ENCODE measurements at places on chromosomes 3 and 15.

GRCh38 chr3:150068440-150069153, 97.9 kb upstream of the PFN2 start:
- no peak for DNase-seq

DNA sequence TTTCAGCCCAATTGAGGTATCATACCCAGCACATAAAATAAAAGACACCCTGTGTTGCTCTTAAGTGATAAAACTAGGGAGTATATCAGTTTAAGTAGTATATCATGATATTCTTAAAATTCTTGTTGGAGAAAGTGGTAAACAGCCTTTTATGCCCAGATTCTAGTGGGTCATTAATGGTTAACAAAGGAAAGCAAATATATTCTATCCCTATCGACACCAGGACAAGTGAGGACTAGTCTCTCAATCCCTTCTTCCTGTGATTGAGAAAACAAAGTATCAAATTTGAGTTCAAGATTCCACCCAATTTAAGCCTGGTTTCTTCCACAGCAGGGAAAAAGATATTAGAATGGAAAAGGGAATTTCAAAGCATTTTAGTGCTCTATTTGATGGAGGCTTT, 142.4 kb upstream of the IL12A start:
- DNase-seq = no peak

- no peak for DNase-seq
Observed at GRCh38 chr3:116445311-116445841, at the start of gene LSAMP. Gene LSAMP (minus strand): TSS chr3:116445487.

DNA sequence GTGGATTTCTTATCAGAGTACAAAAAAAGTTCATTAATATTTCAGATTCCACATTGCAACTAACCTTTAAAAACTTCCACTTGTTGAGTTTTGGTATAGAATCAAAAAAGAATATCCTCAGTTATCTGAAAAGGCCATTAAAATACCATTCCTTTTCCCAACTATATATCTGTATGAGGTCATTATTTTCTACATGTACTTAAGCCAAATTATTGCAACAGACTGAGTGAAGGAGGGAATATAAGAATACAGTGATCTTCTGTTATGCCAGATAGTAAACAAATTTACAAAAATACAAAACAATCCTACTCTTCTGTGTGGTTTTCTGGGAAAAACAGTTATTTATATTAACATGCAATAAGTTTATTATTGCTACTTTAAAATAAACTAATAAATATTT, 5.7 kb upstream of the GANC start:
- no peak for DNase-seq

DNA sequence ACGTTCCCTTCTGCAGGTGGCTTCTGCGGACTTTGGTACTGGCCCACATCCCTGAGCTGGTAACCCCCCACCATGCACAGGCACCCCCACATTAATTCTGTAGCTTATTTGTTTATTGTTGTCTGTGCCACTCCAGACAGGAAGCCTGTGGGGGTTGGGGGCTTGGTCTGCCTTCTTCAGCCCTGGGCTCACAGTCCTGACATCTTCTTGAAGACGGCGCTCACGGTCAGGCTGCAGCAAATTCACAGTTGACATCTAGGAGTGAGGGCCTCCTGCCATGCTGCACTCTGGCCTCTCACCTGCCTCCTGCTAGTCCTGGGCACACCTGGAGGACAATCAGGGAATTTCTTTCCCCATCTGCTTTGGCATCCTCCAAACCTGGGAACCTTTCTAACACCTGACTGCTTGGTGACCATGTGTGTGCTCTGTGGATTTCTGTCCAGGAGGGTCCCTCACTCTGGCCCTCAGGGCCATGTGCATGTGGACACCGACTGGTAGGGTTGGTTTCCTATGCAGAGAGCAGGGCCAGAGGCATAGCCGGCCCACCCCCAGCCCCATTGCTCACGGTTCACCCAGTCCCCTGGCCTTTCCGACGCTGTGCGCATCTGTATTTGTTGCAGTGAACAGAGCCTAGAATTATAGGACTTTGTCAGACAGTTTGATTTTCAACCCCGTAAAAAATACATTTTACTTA, 68.8 kb downstream of the APBA2 start:
- no peak for DNase-seq
